ENCODE measurements at places on chromosomes 5 and 9.

DNA sequence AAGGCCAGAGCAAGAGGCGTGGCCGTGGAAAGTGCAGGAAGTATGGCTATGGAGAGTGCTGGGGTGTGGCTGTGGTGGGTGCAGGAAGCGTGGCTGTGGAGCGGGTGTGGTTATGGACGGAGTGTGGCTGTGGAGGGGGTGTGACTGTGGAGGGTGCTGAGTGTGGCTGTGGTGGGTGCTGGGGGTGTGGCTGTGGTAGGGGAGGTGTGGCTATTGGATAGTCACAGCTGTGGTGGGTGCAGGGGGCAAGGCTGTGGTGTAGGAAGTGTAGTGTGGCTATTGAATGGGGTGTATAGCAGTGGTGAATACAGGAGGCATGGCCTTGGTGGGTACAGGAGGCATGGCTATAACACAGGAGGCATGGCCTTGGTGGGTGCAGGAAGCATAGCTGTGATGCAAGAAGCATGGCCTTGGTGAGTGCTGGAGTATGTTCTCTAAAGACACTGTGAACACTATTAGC lies 40.8 kb upstream of the SPATA31C2 start:
- peak; percentile 6 for DNase-seq

DNA sequence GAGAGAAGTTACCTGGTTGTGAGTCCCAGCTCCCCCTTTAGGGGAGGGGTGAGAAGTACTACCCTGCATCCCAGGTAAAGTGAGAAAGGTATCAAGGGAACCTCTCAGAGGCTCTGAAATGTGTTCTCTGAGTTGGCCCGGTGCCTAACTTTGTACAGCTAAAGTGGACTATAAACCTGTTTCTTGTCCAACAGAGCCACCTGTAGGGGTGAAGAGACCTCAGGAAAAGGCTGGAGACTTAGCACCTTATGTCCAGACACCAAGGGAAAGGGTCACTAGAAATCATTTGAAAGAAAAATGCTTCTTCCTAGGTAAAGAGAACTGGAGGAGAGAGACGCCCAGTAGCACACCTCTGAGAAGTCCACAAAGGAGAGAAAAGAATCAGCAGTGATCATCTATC lies 108.3 kb upstream of the KIF2A start:
- no peak for DNase-seq

- DNase-seq, result no peak
Observed at GRCh38 chr5:141514330-141515133, 25.7 kb downstream of the PCDHGC5 start.

DNA sequence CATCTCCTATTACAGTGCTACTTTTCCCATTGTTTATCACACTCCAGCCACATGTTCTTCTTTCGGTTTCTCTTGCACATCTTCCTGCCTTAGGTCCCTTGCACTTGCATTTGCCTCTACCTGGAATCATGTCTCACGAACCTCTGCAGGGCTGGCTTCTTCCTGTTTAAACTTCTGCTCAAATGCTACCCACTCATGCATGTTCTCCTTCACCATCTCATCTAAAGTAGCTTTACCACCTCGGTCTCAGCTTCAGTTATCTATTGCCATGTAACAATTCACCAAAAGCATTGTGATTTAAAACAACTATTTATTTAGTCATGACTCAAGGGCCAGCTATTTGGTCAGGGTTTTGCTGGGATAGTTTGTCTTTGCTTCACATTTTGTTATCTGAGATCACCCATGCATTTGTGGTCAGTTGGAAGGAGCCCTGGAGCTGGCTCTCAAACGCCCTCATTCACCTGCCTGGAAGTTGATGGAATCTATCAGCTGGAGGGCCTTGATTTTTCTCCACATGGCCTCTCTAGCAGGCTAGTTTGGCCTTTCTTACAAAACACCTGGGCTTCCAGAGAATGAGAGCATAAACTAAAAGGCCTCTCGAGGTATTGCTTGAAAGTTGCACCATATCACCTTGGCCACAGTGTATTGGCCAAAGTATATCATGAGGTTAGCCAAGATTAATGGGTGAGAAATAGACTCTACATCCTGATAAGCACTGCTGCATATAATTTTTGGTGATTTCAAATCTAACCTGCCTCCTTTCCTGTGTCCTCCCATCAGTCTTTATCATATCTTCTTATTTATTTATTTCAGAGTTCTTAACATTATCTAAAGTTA lies 21.4 kb downstream of the SPINK1 start:
- DNase-seq, result no peak

DNA sequence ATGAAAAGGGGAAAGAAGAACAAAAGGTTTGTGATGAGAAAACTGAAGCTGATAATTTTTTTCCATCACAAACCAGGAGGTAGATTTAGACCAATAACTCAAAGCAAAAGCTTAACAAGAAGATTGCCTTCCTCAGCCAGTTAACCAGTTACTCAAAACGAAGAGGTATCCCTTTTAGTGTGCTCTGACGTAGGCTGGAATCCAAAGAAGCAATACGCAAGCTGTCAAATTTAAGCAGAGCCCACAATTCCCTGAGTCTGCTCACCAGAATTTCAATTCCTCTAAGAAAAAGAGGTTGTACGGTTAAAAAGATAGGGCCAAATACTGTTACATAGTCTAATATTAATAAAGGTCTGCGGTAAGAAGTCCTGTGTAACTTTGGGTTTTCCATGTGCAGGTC lies 61.8 kb downstream of the BRINP1 start:
- no peak for DNase-seq

DNA sequence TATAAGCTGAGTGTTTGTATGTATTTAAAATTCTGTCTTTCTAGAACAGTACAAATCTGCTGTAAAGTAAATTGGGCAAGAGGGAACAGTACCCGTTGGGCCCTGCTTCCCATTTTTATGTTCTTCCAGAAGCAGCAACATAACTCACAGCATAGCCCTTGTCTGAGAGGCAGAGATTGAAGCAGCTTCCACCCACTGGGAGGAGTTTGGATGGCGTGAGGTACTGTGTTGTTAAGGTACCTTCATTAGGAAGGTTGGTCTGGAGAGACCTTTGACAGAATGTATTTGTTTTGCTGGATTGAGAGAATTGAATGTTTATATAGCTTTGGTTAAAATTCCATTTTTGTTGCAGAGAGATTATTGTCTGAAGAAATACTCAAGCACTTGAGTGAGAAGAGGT lies 24.8 kb downstream of the RAI14 start:
- DNase-seq, result no peak

DNA sequence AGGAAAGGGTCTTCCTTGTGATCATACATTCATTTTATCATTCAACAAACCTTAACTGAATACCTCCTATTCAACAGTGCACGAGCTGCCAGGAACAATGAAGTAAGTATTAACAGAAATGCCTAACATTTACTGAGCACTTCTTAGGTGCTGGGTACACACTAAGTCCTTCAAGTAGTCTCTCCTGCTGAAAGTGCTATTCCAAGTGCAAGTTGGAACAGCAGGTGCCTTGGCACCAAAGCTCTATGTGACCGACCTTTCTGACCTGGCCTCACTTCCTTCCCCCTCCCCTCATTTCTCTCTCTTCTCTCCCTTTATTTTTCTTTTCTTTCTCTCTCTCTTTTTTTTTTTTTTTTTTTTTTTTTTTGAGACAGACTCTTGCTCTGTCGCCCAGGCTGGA lies 94.5 kb downstream of the GRIA1 start:
- DNase-seq, result no peak

DNA sequence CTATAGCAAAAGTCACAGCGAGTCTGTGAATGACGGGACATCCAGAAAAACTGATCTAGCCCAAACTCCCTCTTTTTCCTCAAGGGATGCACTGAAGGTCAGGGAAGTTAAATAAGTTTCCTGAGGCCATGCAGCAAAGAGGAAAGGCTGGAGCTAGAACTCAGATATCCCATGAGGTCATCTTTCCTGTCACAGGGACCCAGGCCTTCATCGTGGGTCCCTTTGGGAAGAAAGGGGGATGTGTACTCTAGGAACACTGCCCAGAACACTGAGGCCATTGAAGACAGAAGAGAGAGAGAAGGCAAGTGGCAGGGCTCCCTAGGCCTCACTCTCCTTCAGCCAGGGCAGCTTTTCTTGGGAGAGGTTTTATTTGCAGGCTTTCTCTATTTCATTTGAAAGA lies 182.0 kb downstream of the EBF1 start:
- DNase-seq, result no peak

- no peak for DNase-seq
Observed at GRCh38 chr9:74595286-74595685, 98.2 kb downstream of the RORB start.

DNA sequence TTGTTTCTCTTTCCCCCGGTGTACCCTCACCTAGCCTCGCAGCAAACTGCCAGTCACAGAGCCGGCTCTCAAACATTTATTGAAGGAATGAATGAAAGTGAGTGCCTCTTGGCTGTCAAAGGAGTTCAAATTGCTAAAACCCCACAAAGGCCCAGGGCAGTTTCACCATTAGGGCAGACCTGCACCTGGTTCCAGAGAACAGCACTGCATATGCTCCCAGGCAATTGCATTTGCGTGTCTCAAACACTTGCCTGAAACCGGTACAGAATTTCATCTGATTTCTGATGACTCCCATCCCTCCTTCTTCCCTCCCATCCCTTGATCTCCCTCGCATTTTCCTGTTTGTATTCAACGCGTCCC lies 165.6 kb upstream of the ZNF462 start:
- DNase-seq, result no peak

DNA sequence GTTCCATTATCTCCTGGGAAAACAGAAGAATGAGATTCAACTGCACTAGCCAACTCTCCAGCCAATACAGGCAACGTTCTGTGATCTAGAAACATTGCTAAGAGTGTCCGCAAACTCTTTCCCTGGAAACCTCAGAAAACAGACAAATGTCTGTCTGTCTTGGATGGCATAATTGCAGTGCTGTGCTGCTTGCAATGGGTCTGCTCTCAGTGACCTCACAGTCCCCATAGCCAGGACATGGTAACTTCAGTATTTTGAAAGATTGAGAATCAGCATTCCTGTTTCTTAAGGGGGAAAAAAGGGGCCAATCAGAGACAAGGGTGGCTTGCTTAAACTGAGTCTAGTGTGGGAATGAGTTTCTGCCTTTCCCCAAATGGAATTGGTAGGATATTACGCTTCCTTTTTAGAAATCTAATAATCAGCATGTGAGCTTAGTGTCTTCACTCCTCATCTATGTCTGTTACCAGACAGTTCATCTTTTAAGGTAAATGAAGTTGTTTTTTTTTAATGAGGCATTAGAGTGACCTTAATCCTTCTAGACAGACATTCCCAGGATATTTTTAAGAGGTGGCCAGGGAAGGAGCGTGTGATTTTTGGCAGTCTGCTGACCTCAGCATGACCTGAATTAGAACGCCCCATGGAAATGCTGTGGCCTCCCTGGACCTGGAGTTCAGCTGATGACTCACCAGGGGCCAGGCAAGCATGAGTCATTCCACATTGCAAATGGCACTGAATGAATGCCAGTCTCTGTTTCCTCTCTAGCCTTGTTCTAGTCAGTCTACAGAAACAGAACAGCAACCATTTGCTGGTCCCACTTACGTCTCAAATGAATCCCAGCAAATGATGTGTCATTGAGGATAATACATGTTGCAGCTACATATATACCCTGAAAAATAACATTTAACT lies 210.2 kb upstream of the ACTBL2 start:
- DNase-seq, result peak; percentile 92

DNA sequence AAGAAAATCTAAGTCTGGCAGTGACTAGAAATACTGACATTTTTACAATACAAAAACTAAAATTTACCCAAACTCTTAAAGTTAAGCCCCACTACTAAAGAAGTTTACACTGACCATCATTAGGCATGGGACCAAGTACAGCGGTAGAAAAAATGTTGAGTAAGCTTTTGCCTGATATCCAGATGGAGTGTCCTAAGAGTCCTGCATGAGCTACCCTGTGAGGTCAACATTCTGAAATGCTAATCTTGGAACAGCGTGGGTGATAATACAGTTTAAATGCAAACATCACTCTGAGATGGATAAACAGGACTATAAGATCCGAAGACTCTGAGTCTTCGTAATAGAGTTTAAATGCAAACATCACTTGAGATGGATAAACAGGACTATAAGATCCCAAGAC lies 189.7 kb downstream of the DCP2 start:
- no peak for DNase-seq

DNA sequence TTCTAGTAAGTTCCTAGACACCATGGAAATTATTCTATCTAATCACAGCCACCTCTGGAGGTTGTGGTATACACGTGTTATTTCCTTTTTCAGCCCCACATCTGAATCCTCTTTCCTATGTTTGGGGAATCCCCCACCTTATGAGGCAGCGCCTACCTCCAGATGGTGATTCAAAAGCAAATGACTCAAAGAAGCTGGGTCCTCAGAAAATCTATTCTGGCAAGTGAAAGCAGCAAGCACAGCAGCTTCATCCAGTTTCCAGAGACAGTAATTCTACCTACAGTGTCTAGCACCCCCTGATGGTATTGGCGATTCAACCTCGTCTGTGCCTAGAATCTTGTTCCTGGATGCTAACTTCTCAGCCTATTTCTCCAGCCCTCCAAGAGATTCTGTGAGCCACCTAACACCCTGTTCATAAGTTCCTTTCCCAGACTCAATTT lies 43.0 kb downstream of the STRBP start:
- DNase-seq, result peak; percentile 59

DNA sequence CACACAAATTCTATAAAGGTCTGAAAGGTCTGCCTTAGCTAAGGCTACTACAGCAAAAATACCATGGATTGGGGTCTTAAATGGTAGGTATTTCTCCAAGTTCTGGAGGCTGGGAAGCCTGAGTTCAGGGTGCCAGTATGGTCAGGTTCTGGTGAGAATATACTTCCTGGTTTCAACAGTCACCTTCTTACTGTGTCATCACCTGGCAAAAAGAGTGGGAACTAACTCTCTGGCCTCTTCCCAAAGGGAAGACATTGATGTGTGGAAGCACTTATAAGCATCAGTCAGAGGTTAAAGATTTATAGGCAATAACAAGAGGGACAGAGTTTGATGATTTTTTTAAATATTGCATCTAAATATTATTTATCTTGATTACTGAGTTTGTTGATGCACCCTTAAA lies 53.0 kb downstream of the ZNF622 start:
- no peak for DNase-seq

GRCh38 chr5:435961-436640 lies 6.9 kb upstream of the EXOC3 start:
- peak; percentile 59 for DNase-seq

DNA sequence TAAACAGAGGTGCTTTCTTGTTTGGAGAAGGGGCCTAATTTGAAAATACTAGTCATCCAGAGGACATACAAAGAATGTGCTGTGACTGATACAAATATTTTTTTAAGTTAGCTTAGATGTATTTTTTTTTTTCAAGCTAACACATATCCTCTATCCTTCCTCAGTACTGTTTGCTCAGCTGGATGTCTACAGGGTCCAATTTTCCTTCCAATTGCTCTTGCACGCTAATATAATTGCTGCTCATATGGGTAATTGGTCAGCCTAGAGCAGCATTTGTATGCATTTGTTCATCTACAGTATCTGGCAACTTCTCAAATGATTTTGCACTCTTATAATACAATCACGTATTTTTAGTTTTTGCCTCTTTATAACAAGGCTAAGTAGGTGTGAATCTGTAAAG lies 84.7 kb downstream of the ZDHHC21 start:
- no peak for DNase-seq
